ENCODE measurements at places on chromosomes 2 and 18.

DNA sequence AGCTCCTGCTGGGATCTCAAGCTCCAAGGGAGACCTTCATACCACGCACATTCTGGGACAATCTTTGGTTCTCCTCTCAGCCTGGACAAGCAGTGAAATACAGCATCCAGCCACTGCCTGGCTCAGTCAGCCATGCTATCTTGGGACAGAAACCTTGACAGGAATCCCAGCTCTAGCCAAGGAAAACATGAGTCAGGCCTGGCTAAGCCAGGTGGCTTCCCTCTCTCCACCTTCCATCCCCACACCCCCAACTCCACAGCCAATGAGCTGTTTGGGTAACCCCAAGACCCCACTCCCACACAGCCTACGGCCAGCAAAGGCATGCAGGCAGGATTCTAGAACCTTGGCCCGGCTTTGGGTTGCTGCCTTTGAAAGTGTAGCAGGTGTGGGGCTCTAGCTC is 64.9 kb downstream of the MCFD2 start:
- no peak for DNase-seq

GRCh38 chr2:129923265-129924091 is 56.0 kb upstream of the RAB6C start:
- no peak for DNase-seq

GRCh38 chr2:121147766-121148165 is 137.2 kb downstream of the TFCP2L1 start:
- no peak for DNase-seq

DNA sequence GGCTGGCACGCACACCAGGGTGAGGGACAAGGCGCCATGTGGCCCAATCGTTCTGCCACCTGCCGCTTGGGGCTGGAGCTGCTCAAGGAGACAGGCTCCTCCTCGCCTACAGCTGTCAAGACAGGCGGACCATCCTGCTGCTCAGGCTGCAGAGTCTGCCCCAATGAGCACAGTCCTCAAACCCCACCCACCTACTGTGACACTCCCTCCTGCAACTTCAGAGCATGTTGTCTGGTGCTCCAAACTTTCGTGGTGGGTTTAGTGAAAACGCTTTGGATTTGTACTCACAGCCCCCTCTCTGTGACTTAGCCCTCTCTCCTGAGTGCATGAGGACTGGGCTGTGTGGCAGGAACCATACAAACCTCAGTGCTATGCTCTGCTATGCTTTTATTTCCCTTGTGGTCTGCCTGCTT is 23.2 kb upstream of the SLC35F6 start:
- no peak for DNase-seq

DNA sequence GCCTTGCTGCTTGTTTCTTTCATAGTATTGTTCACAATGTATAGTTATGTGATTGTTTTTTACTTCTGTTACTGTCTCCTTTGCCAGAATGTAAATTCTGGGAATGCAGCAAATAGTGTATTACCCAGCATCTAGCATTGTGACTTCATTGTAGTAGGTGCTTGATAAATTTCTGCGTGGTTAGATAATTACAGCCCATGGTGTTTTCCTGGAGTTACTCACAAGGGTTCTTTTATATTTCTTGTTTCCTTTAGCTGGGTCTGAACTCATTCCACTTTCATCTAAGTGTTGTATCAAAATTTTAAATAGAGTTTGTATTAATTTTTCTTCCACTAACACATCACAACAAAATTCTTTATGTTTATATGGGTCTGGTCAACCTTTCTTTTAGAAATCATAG is 132.6 kb downstream of the MAP4K4 start:
- DNase-seq, result no peak

- DNase-seq, result no peak
These were observed 2119.8 kb upstream of the CELF4 start for GRCh38 chr18:39685303-39685902.

DNA sequence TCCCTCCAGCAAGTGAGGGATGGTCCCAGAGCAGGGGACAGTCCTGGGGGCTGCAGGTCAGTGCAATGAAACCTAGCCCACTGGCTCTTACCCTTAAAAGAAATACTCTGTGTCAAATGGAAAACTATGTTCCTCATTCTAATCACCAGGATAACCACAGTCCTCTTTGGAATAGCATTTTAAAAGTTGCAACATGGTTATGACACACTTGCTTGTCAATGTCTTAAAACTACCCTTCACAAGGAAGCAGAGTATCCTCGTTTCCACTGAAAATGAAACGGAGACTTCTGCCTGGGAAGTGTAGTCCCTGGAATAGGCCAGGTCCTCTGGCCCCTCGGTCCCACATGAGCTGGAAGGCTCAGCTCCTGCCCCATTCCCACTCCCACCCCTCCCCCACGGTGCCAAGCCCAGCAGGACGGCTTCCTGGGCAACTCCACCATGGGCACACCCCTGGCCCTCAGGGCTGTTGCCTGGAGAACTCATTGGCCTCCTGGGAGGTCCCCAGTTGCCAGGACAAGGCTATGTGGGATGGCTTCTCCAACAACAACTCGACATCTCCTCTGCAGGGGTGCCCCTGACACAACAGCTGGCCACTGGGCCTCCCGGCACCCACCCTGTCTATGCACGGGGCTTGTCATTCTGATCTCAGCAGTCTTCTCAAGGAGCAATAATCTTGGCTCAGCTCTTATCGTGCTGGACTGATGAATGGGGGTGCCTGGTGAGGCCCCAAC is 38.3 kb upstream of the ST3GAL5 start:
- no peak for DNase-seq

DNA sequence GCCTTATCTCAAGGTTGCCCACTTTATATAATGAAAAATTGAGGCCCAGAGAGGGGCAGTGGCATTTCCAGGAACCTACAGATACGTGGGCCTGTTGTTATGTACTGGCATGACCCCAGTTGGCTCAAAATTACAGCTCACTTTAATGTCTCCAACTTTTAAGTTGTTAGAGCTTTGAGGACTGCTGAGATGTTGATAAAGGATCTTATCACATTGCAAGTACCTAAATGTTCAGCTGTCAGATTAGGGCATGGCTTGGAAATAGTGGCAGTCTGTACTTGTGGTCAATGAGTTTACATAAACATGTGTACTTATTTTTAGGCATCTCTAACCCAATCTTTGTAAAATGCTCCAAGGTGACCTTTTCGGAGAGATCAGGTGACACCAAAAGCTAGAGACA is 14.6 kb downstream of the SLC4A5 start:
- no peak for DNase-seq

DNA sequence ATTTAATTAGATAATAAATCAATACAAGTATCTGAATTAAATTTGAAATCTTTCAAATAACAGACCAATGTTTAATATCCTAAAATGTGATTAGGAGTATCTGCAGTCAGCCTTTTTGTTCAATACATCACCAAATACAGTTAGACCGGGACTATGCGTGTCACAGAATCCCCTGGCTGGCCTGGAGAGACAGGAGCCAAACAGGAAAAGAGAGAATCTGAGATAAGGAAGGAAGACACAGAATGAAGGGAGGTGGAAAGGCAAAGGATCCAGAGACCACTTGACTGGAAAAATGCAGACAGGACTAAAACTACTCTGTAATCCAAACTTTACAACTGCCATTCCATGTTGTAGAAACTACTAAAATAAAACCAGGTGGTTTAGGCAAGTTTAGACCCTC is 66.3 kb downstream of the SIGLEC15 start:
- no peak for DNase-seq

GRCh38 chr18:45856531-45856930 is 31.1 kb downstream of the SIGLEC15 start:
- DNase-seq, result no peak

GRCh38 chr2:223238301-223238700 is 186.3 kb downstream of the KCNE4 start:
- DNase-seq, result no peak

- no peak for DNase-seq
These were observed 49.3 kb downstream of the CIB4 start for GRCh38 chr2:26591619-26592505.

DNA sequence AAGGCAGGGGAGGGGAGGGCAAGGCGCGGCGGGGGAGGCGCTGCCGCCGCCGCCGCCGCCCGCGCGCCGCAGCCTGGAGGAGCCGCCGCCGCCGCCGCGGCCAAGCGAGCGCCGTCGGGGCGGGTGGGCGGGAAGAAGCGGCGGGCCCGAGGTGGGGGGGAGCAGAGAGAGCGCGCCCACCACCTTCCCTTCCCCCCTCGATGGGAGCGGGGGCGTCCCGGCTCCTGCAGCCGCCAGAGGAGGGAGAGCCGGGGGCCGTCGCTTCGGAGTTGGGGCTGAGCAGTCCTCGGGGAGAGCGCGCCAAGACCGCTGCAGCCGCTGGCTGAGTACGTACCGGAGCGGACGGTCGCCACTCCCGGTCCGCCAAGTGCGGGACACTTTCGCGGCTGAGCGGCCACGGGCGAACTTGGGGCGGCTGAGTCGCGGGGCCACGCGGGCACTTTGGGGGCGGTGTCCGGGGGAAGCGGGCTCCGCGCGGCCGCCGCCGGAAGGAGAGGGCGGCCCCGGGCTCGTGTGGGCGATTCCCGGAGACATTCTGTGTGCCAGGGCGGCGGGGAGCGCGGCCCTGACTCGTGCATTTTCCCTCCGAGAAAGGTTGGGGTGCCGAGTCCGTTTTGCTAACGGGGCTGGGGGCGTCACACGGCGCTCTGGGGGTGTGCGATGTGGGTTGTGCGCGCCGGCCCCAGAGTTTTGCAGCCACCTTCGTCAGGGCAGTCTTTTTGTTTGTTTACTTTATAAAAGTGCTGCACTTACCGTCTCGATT is at the start of gene NAB1:
Gene NAB1 (plus strand): TSS at position 49 of the 763 bp plus-strand sequence. CDS start 10,094 bp downstream, outside the sequence.
- DNase-seq, result peak; percentile 62

GRCh38 chr2:201057087-201057521 is 14.4 kb downstream of the HYCC2 start:
- DNase-seq, result no peak

GRCh38 chr2:58686776-58687175 is 445.7 kb upstream of the FANCL start:
- no peak for DNase-seq

GRCh38 chr18:48408727-48409590 is at the start of gene ZBTB7C:
Gene ZBTB7C, minus strand, starts transcription at chr18:48409383.
- DNase-seq, result no peak

- no peak for DNase-seq
These were observed 18.6 kb downstream of the CMPK2 start for GRCh38 chr2:6846967-6847681.

- no peak for DNase-seq
These were observed 235.9 kb downstream of the GULP1 start for GRCh38 chr2:188527581-188527993.

GRCh38 chr2:124571836-124572235 is 546.7 kb downstream of the CNTNAP5 start:
- DNase-seq, result no peak

- no peak for DNase-seq
These were observed 65.3 kb upstream of the MAPK4 start for GRCh38 chr18:50494569-50494968.

GRCh38 chr2:96762529-96763311 is 2.0 kb downstream of the CNNM4 start:
- DNase-seq, result no peak

GRCh38 chr2:233982421-233983121 is 65.4 kb downstream of the TRPM8 start:
- no peak for DNase-seq

DNA sequence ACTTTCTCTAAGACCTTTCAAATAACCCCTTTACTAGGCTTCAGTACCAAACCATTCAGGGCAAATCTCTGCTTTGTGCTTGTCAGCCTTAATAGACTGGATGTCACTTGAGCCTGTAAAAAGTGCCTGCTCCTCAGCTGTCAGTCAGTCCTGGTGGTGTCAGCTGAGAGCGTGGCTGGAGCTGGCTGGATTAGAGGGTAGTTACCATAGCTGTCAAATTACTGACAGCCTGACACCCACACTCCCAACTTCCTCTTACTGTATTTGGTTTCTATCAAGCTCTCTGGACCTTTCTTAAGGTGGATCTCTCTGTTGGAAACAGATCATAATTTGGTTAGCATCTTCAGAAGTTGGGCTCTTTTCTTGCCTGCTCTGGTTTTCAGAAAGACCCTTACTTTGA is 371.4 kb upstream of the ATP5MC3 start:
- no peak for DNase-seq

DNA sequence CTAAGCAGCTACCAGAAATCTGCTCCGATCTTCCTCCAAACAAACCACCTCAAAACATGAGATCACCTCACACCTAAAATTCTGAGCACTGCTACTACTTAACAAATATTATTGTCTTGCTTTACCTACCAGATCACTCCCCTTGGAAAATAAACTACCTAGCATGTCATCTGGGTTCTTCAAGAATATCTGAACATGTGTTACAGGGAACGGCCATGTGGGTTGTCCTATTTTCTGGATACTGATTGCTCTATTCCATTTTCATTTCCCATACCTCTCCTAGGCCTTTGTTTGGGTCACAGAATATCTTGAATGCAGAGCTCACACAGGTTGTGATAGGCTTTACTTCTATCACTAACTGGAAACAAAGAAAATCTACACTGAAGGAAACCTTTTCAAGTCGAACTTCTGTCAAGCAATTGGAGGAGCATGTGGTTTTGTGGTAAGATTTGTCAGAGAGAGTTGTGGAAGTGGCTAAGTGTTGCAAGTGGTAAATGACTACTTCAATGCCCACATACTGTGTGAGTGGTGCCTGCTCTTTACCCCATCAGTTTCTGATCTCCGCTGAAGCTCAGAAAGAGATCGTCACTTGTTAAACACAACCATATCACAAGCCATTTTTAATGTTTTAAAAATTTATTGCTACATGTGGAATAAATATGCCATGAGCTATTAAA is 739.1 kb upstream of the ZEB2 start:
- DNase-seq, result no peak

DNA sequence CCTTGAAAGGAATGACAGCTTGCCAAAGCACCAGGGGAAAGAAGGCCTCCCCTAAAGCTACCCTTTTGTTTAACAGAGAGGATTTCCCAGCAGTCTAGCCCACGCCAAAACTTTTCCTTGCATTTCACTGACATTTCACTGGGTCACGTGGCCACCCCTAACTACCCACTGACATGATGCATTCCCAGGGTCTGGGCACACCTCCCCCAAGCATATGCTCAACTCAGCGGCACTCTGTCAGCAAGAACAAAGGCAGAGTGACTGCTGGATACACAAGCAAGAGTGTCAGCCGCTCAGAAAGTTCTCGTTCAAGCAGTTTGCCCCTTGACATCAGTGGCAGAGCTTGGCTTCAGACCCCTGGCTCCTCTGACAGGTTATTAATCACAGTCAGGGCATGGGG is 34.2 kb upstream of the MARCO start:
- no peak for DNase-seq

GRCh38 chr2:119352357-119352756 is 14.3 kb downstream of the C2orf76 start:
- DNase-seq, result no peak

- DNase-seq, result no peak
These were observed 497 bp downstream of the COLEC12 start for GRCh38 chr18:499776-500631.

- no peak for DNase-seq
These were observed 15.6 kb downstream of the SCN1A start for GRCh38 chr2:166112193-166112605.

Data from stimulated activated CD8-positive, alpha-beta memory T cell treated with anti-CD3 and anti-CD28 coated beads, Interleukin-7, amount 100 ng/mL, for 4 hours (primary cell).